ENCODE measurements at places on chromosomes 1 and 21. TPM values are rescaled to one million over a fixed set of nuclear protein-coding genes. Genes with fewer than 3 reads are reported as not detected.

Gene AMY1B
- total RNA-seq = not detected

Gene SPRR3
- total RNA-seq = 10,043 TPM

Gene FCRL6
- not detected for total RNA-seq

Gene GNAT2
- total RNA-seq = not detected

GRCh38 chr1:222785529-222785928, 29.3 kb upstream of the DISP1 start:
- ATAC-seq = no peak

DNA sequence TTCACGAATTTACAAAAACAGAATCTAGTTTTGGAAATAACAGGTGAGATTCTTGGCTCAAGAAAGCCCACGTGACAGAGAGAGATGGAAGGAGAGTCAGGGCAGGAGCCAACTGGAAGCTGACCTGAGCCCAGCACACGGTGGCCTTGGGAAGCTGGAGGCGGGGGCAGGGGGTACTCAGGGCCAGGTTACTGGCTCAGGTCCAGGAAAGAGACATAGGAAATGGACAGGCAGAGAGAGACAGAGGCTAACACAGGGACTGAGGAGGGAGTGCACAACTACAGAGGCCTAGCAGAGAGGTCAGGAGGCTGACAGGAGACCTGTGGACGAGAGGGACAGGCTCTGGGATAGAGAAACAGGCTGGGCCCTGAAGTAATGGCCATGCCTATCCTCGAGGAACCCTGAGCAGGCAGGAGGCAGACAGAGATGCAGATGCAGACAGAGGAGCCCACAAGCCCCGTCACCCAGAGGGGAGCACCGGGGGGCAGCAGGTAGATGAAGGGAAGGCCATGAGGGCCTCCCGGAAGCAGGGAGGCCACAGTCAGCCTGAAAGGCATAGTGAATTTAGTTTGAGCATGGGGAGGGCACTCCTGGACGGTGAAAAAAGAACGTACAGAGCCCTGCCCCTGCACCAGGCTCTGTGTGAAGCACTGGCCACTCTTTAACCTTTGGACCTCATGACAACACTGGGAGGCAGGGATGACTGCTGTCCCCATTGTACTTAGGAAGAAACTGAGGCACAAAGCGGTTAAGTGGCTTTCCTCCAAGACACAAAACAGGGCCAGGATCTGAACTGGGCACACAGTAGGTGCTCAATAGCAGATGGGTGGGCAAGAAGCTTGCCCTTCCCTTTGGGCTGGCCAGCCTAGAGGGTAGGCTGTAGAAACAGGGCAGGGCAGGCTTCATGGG, 230.1 kb downstream of the TRABD2B start:
- no peak for ATAC-seq

GRCh38 chr1:108569097-108569728, 9.3 kb downstream of the EEIG2 start:
- ATAC-seq = peak; percentile 29

GRCh38 chr1:17826165-17826488, 71.0 kb downstream of the ACTL8 start:
- no peak for ATAC-seq

GRCh38 chr1:29460041-29460610, 223.8 kb downstream of the PTPRU start:
- no peak for ATAC-seq

- no peak for ATAC-seq
Measured at GRCh38 chr1:213119794-213120193, 68.8 kb downstream of the RPS6KC1 start.

DNA sequence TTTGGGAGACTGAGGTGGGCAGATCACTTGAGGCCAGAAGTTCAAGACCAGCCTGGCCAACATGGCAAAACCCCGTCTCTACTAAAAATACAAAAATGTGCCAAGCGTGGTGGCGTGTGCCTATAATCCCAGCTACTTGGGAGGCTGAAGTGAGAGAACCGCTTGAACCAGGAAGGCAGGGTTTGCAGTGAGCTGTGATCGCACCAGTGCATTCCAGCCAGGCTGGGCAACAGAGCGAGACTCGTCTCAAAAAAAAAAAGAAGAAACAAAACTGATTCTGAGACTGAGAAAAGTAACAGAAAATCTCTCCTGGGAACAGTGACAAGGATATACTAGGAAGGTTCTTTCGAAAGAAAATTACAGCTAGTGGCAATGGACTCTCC, 20.9 kb downstream of the USP48 start:
- no peak for ATAC-seq

DNA sequence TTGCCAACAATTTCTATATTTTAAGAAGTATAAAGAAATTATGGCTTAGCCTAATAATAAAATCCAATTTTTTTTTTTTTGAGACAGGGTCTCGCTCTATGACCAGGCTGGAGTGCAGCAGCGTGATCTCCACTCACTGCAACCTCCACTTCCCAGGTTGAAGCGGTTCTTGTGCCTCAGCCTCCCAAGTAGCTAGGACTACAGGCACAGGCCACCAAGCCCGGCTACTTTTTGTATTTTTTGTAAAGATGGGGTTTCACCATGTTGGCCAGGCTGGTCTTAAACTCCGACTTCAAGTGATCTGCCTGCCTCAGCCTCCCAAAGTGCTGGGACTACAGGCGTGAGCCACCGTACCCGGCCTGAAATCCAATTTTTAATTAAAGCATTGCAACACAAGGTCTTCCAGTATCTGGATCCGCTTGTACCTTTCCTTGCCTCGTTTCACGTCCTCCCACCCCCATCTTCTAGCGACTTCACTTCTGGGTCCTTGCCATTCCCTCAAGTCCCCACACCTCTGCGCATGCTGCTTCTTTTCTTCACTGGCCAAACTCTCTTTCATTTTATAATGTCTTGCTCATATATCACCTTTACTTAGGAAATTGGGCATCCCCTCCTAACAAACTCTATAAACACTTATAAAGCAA, 2.3 kb downstream of the FUBP1 start:
- ATAC-seq = no peak

- peak; percentile 60 for ATAC-seq
Measured at GRCh38 chr1:201096041-201096461, 16.2 kb downstream of the CACNA1S start.

GRCh38 chr1:185159966-185160365, 3.0 kb downstream of the SWT1 start:
- ATAC-seq = no peak

DNA sequence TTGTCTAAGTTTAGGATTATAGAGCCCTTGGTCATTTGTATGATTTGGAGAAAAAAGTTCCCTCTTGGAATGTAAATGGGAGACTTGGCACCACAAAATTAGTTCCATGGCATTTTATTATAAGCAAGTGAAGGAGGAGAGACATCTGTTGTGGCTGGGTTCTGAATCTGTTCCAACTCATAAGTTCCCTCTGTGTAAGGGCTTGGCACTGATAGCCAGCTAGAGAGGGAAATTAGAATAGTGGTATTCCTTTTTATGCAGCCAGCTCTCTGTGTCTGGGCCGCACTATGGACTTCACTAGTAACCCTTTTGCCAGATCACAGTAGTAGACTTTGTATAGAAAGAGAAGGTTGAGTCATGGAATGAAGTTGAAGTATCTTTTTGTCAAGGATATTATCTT, 31.1 kb downstream of the GNAI3 start:
- ATAC-seq = no peak

- no peak for ATAC-seq
Measured at GRCh38 chr1:20648438-20648837, 12.7 kb downstream of the DDOST start.

DNA sequence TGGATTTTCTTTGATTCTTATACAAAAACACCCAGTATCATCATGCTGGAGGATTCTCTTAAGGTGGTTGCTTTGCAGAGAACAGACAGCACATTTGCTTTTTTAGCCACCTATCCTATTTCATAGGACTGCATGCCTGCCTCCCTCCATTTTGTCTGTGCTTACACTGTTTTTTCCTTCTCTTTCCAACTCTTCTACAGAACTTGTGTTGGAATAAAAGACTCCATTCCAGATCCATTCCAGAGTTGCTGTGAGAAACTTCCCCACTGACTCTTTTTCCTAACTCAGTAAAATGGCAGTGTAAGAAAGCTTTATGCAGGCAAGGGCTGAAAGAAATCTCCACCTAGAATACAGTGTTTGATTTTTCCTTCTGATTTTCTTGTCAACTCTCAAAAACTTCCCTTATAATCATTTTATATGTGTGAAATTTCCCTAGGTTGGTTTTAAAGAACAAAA, 5.2 kb upstream of the ARID1A start:
- ATAC-seq = no peak

DNA sequence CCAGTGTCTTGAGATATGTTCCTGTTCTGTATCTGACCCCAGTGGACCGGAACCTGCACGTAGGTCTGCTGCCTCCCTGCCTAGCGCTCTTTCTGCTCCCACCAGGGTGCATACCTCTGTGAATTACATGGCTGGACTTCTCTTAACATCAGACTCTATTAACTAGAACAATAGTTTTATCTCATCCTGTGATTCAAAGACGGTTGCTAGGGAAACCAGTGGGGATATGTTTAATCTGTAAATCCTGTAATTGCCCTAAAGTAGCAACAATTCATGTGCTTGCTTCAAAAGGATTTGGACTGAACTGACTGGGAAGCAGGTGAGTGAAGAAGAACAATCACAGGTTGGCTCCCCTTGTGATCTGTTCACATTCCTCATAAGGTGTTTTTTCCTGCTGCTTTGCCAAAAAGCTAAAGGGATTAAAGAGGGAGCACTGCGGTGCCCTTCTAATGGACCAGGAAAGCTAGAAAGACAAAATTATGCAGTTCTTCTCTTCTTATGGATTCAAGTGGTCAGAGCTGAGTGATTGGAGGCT, 52.7 kb upstream of the DIRAS3 start:
- no peak for ATAC-seq

- peak; percentile 35 for ATAC-seq
Measured at GRCh38 chr1:87497380-87498203, 168.9 kb downstream of the LMO4 start.

GRCh38 chr1:35768350-35769187, 1.2 kb downstream of the CLSPN start:
- ATAC-seq = no peak

DNA sequence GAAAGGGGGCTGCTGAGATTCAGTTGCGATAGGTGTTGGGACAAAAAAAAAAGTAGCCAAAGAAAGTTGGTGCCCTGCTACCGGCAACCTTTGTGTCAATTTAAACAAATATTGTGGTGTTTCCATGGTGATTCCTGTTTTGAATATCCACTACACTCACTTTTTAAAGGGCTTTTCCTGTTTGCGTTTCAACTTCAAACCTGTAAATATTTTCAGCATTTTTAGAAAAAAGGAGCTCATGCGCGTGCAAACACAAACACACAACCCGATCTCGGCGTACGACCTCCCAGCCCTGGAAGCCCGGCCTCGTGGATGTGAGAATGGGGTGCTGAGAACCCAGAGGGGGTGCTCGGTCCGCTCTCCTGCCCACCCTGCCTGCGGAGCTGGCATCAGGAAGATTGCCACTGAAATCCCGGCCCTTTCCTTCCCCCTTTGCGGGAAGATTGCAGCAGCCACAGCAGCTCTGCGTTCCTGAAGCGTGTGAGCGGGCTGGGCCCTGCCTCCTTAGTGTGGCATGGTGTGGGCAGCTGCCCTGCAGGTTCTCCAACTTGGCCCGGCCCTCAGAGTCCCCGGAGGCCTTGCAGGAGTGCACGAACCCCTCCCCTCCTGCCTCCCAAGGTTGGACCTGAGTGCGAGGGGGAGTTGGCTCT, 34.8 kb downstream of the CASZ1 start:
- no peak for ATAC-seq

DNA sequence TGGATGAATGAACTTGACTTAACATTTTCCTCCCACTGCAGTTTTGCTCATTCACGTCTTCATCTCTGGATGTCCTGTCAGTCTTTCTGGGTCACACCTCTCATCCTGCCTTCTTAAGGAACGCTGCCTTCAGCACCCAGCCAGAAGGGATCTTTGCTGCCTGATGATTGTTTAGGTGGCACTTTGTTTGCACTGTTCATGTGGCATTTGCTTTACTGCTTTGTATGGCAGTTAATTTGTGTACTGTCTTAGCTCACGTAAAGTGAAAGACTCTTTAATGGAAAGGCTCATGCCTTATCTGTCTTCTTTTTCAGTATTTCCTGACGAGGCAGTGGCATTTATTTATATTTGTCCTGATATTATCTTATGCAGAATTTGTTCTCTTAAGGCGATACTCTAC, 4.9 kb downstream of the MIA3 start:
- ATAC-seq = no peak

GRCh38 chr1:246280551-246280950, 226.5 kb downstream of the SMYD3 start:
- ATAC-seq = no peak

DNA sequence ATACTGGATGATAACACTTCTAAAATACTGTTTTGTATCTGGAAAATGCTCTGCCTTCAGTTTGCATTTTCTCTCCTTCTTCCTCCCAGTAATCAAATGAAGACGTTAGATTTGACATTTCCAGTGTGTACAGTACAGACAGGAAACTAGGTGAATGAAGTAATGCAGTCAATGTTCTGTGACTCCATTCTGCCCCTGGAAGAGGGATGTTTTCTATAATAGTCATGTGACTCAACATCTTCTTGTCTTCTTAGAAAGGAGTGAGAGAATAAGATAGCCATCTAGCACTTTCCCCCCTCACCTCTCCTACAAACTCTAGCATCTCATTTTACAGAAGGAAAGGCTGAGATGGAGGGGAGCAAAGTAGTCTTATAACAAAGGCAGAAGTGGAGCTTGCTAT, 77.6 kb downstream of the DDR2 start:
- ATAC-seq = no peak

DNA sequence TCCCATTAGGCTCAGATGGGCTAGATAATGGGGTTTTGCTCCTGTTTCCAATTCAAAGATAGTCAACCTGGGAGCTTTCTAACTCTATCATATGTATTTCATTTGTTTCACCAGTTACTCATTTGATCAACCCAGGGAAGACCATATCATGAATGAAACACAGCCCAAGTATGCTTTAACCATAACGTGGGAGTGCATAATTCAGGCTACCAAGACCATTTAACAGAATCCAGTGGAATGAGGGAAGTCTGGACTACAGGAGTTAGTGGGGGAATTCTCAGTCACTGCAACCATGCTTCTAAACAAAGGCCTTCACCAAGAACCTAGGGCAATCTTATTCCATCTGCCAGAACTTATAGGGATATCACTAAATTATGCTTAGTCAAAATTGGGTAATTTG, 15.0 kb upstream of the SLC16A1 start:
- no peak for ATAC-seq

DNA sequence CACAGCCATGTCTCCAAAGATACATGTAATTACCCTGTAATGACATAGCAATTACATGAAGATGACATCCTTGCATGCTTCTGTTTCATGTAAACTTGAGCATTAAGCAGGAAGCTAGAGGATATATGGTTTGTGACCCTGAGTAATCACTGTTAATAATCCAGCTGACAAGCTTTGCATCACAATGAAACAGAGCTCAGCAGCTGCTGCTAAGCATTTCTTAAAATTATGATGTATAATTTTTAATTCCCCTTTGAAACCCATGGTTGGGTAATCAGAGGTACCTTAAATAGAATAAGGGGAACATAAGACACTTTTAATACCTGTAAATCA, 293.5 kb downstream of the NTNG1 start:
- ATAC-seq = no peak
